T-cell (primary cell): ENCODE measurements at places on chromosomes 5 and 9.

GRCh38 chr5:142065273-142065672 lies 43.3 kb upstream of the NDFIP1 start:
- no peak for DNase-seq

DNA sequence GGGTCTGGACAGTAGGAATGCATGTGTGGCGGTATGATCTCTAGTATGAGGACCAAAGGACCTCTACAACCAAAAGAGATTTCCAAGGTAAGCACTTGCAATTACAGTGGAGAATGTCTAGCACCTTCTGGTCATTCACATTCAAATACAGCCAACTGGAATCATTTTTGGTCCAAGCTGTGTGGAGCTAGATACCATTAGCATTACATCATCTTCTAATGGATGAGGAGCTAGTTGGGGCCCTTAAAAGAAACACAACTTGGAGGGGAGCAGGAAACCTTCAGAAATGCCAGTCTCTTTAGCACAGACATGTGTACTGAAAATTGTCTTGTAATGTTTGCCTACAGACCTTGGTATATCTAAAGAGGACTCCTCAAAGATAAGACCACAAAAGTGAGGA lies 244.7 kb downstream of the BNC2 start:
- DNase-seq: no peak

DNA sequence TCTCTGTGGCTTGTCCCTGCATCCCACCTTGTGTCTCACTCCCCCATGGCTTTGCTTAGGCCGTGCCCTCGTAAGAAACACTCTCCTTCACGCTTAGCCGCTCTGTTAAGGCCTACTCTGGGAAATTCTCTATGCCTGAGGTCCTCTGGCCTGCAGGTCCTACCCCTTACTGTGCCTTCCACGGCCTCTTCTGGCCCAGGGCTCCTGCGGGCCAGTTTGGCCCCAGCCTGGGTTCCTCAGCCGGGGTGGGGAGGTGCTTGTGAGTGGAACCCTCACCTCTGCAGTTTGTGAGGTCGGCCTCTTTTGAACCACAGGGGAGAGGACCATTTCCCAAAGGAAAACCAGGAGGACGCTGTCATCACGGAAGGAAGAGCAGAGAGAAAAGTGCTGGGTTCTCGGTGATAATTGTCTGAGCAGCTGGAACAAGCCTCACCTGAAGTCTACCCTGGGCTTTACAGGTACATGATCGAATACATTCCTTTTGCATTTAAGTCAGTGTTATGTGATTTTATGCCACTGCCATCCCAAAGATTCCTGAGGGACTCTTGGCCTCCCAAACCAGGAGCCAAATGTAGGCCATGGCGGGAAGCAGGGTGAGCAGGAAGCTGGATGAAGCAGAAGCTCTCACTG lies 28.8 kb upstream of the GFPT2 start:
- DNase-seq: no peak

DNA sequence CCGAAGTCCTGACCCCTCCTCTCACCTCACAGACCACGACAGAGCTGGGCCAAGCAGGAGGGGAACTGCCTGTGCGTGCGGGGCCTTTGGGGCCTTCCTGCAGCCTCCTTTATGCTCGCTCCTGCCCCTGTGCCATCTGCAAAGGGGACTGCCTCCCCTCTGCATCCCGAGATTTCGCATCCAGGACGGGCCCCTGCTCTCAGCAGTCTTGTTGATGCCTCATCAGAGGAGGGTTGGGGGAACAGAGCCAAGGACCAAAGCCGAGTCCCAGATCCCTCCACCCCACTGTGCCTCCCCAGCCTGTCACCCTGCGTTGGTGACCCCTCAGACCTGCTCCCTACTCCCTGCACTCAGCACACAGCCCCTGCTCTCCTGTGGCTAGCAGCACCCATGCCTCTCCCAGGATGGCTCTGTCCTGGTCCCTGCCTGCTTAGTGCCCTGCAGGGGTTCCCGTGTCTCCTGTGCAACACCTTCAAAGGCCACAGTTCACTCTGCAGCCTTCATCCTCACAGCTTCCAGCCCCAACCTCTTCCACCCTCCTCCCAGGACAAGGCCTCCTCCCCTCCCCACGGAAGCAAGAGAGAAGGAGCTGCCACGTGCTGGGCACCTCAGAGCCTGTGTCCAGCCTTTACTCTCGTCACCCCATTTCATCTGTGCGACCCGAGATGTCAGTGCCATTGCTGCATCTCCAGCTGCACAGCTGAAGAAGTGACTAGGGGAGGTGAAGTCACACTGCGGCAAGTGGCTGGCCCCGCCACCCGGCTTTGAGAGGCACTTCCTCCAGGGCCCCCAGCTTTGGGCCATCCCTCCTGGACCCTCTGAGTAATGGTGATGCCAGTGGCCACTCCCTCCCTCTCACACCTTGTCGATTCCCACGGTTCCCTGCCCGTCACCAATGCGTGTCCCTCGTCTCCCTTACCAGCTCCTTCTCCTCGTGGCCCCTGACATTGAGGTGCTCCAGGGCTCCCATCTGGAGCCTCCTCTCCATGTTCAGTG lies 62.6 kb upstream of the LRRTM2 start:
- DNase-seq: no peak

- DNase-seq: no peak
These were observed 19.9 kb upstream of the CYLC2 start for GRCh38 chr9:102975251-102975650.

GRCh38 chr5:73031839-73032238 lies 76.0 kb downstream of the FCHO2 start:
- no peak for DNase-seq

- no peak for DNase-seq
These were observed 125.7 kb downstream of the BARX1 start for GRCh38 chr9:93829271-93830011.

GRCh38 chr9:96044401-96044800 lies 168.9 kb downstream of the ERCC6L2 start:
- no peak for DNase-seq

GRCh38 chr9:130512199-130512598 lies 67.2 kb upstream of the FUBP3 start:
- no peak for DNase-seq

GRCh38 chr5:136232316-136232715 lies 39.4 kb upstream of the SMIM32 start:
- DNase-seq: no peak

GRCh38 chr9:1057910-1058309 lies 7.8 kb downstream of the DMRT2 start:
- no peak for DNase-seq

- DNase-seq: no peak
These were observed 1.9 kb upstream of the CLPTM1L start for GRCh38 chr5:1346627-1347440.

- DNase-seq: no peak
These were observed 1.3 kb downstream of the PRDM12 start for GRCh38 chr9:130665431-130666392.

- no peak for DNase-seq
These were observed 13.0 kb upstream of the SPINK4 start for GRCh38 chr9:33227008-33227398.

- no peak for DNase-seq
These were observed 12.9 kb downstream of the TJP2 start for GRCh38 chr9:69186841-69187611.

DNA sequence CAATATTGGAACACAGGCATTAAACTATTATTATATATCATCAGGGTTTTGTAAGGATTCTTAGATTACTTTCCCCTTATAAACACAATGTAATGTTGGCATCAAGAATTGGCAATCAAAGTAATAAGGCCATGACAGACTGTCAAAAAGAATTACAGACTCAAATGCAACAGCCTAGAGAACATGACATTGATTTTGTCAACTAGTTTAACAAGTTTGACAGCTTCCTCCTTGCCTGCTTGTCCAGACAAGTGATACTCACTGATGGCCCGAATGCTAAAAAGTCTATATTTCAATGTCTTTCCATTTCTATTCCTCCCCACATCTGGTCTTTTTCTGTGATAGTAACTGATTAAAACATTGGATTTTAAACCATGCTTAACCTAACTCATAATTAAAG lies 6.4 kb upstream of the ANKRD31 start:
- no peak for DNase-seq

DNA sequence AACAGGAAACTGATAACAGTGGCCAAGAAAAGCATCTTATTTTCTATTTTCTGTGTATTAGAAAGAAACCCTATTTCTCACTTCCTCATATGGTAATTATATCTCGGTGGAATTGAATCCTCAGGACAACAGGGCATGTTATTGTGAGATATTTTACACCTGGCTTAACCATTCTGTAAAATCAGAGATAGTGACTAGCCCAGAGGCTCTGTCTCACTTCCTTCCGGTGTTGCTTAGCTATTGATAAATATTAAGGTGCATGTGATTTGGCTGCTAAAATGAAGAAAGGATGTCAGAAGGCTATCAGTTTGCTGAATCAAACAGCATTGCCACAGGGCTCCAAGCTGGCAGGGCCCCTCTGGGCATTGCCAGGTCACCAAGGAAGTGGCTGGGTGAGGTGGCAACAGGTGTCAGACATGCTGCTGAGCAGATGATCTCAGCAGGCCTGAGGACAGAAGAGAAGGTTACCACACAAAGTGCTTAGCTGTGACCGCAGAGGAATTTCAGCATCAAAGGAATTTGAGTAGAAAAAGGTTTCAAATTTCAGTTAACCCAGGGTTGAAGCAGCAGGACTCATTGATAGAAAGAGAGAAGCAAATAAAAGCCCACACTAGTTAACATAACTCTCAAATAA lies 330.7 kb downstream of the PDE4D start:
- DNase-seq: no peak

DNA sequence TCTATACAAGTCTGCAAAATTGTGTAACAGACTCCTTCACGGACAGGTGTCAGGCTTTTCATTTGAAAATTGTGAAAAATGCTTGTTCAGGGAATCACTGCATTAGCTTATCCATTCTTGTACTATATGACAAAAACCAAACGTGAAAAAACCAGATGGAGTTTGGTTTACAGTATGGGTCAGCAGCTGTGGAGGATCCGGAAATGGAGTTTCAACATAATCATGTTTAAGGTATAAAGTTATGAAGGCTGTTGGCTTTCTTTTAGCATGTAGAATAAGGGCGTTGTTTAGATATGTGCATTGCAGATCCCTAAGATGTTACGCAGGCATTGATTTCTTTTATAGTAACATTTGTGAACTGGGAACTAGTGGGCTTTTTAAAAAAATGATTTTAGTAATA lies 123.8 kb downstream of the GDNF start:
- no peak for DNase-seq

- no peak for DNase-seq
These were observed 20.3 kb downstream of the NEK6 start for GRCh38 chr9:124278054-124278540.

DNA sequence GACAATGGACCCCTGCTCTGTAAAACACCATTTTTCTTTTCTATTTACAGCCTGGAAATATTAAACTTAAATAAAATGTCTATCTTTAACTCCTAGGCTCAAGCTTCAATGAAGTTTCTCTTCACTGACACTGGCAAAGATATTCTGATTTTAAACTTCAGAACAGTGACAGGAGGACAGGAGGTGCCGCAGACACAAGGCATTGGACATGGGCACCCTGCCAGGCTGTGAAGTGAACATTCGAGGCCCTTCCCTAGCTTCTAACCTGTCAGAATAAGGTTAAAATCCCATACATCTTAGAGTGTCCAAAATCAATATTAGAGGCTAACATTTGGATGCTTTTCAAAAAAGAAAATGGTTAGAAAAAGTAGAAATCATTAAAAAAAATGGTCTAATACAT lies 9.2 kb downstream of the SEMA5A start:
- no peak for DNase-seq

DNA sequence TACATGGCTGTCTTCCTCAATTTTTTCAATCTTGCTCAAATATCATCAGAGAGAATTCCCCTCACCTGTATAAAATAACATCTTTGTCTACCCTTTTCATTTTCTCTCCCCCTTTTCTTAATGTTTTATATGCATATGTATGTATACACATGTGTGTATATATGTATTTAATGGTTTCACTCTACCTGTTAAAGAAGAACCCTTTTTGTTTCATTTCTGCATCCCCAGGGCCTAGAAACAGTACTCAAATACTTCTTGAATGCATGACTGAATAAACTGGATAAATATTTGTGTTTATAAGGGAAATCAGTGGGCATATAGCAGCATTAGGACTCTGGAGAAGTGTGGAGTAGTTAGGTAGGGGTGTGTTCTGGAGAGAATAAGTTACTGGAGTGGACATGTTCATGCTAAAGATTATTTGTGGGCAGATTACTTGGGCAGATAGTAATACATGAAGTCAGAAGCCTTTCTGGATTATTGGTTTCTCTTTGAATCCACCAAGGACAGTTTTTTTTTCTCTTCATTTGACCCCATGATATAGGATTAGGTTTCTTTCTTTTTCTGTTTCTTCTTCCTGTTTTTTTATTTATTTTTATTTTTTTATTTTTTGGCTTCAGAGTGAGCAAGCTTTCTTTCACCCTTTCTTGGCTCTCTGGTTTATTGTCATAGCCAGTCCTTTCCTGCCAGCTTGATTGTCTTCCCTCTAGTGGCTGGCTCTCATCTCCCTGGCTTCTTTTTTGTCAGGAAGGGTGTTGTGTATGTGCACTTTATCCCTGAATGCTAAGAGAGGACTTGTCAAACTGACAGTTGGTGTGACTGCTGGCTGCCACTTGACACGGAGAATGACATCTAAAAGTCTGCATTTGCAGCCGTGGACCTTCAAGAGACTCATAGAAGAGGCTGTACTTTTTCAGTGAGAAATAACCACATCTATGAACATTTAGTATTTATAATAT lies 89.3 kb downstream of the ZCCHC7 start:
- DNase-seq: no peak

DNA sequence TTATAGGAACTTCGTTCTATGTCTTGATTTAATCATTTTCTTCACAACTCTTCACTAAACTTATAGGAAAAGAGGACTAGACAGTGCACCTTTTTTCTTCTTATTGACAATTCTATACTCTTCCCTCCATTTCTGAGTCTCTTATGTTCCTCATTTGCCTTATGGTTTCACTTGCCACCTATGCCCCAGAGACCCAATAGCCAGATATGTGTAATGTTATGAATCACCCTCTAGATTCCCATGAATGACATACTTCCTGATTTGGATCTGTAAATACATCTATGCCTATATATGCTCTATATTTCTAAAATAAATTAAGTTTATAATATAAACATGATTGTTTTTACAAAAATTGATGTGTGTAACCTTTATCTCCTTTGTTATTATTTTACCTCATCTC lies 514.1 kb upstream of the MEF2C start:
- no peak for DNase-seq

- no peak for DNase-seq
These were observed 15.3 kb downstream of the STOM start for GRCh38 chr9:121354762-121355161.

DNA sequence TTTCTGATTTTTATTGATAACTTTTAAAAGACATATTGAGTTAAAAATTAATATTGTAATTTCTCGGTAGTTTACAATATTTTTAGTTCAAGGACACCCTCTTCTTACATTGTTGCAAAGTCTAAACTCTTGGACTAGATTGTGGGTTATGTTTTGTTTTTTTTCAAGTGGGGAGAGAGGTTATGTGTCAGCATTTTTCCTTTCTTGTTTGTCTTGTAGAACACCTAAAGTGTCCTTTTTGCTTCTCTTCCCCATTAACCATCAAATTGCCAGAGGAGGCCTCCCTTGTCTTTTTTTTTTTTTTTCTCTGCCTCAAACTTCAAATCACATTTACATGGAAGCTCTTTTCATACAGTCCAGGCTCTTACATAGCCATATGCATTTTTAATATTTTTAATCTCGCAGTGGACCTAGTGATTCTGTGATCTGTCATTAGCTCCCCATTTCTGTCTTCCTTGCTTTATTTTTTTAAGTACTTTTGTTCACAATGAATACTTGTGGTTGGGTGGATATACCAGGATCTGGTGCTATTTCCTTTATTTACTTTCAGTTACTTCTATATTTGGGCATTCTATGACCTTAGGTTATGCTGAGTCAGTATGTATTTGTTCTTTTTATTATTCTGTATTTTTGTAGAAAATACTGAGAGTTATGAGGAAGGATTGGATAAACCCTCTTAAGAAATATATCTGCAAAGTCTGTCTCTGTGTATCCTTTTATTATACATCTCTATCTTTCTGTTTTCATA lies 2280.6 kb upstream of the ACO1 start:
- DNase-seq: no peak
